Mesenteric fat pad (tissue), 1 donor: ENCODE measurements at places on chromosomes 3 and 15. TPM values are rescaled to one million over a fixed set of nuclear protein-coding genes. Genes with fewer than 3 reads are reported as not detected.

Gene ECT2
- 9.1 TPM for total RNA-seq

Gene DLEC1
- total RNA-seq: 1.9 TPM

Gene KIF15
- 0.42 TPM for total RNA-seq

Gene KBTBD13
- total RNA-seq: not detected

Gene CPNE9
- total RNA-seq: not detected

Gene BSN
- 0.16 TPM for total RNA-seq

Gene MEIS2
- total RNA-seq: 21.5 TPM

Gene KCNMB3
- total RNA-seq: 3.2 TPM

Gene ERC2
- total RNA-seq: 1.1 TPM

Gene KLHL40
- not detected for total RNA-seq

Gene OR5K2
- not detected for total RNA-seq

Gene C3orf52
- 3.6 TPM for total RNA-seq

Gene FAM107A
- total RNA-seq: 39.2 TPM

Gene FRG2C
- not detected for total RNA-seq

Gene CLDN18
- not detected for total RNA-seq

Gene COL6A6
- total RNA-seq: 0.96 TPM

Gene RTP1
- not detected for total RNA-seq

Gene KLF15
- total RNA-seq: 53.8 TPM
